ENCODE measurements at places on chromosomes 13 and 19. TPM values are rescaled to one million over a fixed set of nuclear protein-coding genes. Genes with fewer than 3 reads are reported as not detected.
A peak's percentile ranks its signal among the peaks of the same experiment; 100 is the strongest.

DNA sequence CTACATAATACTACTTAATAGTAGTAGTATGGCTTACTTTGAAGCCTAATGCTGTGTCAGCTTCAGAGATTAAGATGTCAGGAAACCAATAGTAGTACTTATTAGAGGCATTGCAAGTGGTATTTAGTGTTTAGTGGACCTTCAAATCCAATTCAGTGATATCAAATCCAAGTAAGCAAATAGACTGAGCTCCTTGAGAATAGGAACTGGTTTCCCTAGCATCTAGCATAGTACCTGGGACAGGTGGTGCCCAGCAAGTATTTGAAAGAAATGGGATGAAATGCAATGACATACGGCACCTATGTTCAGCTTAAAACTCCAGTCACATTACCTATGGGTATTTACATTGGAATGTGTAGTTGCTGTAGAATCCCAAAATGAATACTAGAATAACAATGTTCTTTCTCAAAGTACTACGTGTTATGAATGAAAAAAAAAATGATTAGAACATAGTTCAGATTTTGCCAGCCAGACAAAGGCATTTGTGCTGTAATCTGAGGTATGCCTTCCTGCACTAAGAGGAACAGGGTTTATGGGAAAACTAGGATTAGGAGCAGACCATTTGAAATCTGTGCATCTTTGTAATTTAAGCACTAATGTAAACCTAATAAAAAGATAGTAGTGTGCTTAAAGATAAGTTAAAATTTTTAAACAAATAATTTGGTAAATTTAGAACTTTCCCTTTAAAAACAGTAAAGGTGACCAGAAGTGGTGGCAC lies 17.1 kb downstream of the LSM14A start:
- no peak for DNase-seq

DNA sequence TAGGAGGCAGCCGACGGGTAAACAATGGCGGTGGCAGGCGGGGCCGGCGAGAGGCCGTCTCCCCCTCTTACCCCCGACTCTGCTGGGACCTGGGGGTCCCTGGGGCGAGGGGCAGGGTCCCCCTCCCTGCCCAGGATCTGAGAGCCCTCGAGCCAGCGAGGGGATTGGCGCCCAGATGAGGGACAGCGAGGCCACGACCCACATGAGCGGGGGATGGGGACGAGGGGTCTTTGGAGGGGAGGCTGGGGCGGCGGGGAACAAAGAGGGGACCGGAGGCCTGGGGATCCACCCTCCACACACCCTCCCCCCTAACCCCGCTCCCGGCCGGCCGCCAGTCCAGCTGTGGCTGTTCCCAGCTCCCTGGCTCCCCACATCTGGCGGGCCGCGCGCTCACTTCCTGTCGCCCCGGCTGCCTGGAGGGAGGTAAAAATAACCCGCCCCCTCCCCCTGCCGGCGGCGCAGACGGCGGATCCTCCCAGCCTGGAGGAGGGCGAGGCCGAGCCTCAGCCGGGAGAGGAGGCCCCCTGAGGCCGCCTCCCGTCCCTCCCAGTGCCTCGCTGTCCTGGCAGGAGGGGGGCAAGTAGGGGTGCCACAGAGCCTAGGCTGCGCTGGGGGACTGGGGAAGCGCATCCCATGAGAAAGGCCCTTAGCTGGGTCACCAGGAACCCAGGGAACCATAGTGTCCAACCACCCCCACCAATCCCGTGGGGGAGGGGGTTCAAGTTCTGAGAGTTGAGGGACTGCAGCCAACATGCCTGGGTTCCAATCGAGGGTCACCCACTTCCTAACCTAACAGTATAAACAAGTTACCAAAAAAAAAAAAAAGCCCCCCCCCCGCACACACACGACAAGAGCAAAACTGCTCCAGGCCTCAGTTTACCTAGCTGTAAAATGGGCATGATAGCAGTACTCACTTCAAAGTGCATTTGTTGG lies 29.3 kb upstream of the NANOS3 start:
- DNase-seq = peak; percentile 85

DNA sequence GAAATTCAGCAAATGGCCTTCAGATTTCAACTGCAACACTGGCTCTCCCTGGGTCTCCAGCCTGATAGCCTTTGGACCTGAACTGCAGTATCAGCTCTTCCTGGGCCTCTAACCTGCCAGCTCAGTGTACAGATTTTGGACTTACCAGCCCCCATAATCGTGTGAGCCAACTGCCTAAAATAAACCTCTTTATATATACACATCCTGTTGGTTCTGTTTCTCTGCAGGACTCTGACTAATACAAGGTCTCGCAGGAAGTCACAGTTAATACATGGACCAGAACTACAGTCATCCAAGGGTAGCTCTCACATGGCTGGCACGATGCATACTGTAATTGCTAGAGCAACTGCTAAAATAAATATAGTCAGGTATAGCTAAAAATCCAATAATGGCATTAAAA lies 85.1 kb downstream of the KATNAL1 start:
- no peak for DNase-seq

DNA sequence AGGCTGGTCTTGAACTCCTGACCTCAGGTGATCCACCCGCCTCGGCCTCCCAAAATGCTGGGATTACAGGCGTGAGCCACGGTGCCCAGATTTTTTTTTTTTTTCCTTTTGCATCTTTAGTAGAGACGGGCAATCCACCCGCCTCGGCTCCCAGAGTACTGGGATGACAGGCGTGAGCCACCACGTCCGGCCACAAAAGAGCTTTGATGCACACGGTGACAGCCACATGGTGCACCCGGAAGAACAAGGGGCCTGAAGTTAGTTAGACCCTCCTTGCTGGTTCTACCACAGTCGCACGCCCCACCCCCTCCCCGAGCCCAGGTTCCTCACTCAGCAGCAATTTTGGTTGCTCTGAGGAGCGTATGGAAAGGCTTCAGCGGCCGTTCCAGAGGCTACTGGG lies 54.2 kb upstream of the USE1 start:
- DNase-seq = peak; percentile 19

GRCh38 chr13:33179463-33179862 lies 106.1 kb downstream of the STARD13 start:
- DNase-seq = no peak

GRCh38 chr19:51128227-51128626 lies 3.5 kb downstream of the SIGLEC9 start:
- DNase-seq = no peak

DNA sequence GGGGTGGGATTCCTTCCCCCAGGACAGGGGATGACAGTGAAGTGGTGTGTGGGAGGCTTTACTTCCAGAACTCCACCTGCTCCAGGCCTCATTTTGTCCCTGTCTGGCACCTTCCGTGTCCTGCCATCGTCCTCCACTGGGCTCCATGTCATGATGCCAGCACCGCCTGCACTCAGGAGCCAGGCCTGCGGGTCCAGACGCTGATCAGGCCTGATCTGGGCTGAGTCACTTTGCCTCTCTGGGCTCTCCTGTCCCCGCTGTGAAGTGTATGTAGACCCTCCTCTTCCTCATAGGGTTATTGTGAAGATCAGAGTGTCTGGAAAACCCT lies 9.6 kb downstream of the FUZ start:
- DNase-seq = no peak

- peak; percentile 48 for DNase-seq
Observed at GRCh38 chr13:114049026-114049425, 75.2 kb upstream of the C13orf46 start.

GRCh38 chr13:35198613-35199200 lies 256.6 kb downstream of the NBEA start:
- DNase-seq = no peak

GRCh38 chr13:43514311-43514710 lies 272.5 kb downstream of the ENOX1 start:
- no peak for DNase-seq

DNA sequence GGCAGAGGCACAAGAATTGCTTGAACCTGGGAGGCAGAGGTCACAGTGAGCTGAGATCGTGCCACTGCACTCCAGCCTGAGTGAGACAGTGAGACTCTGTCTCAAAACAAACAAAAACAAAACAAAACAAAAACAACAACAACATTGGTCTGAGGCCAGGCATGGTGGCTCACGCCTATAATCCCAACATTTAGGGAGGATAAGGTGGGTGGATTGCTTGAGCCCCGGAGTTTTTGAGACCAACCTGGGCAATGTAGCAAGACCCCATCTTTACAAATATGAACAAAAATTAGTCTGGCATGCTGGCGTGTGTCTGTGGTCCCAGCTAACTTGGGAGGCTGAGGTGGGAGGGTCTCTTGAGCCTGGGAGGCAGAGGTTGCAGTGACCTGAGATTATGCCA lies 16.0 kb upstream of the NWD1 start:
- DNase-seq = no peak

DNA sequence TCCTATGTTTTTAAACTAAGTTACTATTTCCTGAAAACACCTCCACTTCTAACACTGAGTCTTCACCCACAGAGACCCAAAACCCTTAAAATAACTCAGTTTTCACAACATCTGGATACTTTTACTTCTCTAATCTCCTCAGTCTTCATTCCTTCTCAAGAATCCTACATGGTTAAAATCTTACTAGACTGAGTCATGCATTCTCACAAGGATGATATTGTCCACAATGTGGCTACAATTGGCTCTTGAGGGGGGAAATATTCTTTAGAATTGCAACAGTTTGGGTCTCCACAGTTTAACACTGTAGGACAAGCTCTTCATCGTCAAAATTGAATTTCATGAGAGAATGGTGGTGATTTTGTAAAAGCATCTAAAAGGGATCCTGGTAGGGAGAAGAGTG lies 397.1 kb downstream of the SLITRK5 start:
- no peak for DNase-seq

GRCh38 chr19:18491995-18492953 lies 29.6 kb downstream of the ELL start:
- DNase-seq = no peak

GRCh38 chr19:35106898-35107541 lies 8.6 kb upstream of the FXYD3 start:
- DNase-seq = no peak

DNA sequence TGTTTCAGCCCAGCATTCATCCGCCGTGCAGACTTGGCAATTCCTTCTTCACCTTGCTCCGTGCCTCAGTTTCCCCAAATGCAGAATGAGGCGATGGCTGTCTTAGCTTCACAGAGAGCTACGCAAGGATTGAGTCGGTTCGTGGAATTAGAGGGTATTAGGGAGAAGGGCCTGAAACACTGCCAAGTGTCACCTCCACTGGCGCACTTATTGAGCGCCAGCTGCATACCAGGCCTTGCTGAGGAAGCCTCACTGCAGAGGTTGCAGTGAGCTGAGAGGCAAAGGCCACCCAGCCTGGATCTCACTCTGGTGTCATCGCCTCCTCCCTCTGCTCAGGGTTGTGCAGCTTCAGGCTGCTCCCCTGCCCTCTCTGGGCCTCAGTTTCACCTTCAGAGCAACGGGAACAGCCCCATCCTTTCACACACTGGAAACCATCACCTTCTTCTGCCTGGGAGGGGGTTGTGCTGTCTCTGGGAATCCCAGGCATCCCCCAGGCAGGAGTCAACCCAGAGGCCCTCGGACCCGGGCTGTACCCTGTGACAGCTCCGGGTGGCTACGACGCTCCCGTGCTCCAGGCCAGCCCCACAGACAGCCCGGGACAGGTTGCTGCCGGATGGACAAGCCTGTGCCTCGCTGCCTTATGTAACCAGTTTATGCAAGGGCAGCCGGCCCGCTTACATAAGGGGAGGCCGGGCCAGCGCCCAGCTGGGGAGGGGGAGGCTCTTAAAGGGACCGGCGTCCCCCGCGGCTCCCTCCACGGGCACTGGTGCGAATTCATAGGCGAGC lies 31.9 kb downstream of the NFIC start:
- DNase-seq = no peak

DNA sequence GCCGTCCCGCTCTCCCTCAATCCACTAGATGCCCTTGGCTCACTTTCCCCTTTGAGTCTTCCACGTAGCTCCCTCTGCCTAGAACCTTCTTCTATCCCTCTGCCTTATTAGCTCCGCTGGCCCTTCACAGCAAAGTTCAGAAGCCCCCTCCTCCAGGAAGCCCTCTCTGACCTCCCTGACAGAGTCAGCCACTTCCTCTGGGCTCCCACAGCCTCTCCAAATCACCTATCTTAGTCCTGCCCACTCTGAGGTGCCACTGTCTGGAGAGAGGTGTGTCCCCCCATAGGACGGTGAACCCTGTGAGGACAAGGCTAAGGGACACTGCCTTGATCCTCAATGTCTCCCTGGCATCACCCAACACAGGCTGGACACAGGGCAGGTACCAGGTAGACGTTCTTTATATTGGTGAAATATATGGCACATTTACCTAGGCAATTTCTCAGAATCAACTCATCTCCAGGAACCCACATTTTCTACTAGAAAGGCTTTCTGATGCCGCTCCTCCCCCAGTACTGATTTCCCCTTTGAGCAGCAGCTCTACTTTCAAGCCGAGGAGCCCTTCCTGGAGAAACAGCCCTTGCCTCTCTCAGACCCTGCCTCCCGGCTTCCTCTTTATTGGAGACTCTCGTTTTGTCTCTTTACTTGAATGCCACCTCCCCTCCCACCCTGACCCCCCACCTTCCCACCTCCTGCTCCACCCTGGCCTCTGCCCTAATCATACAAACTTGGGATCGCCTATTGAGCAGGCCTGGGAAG lies 3.4 kb upstream of the TGFB1 start:
- DNase-seq = no peak

- DNase-seq = no peak
Observed at GRCh38 chr13:80884056-80884785, 543.3 kb upstream of the SPRY2 start.

GRCh38 chr13:33764716-33765115 lies 53.2 kb upstream of the RFC3 start:
- DNase-seq = no peak

DNA sequence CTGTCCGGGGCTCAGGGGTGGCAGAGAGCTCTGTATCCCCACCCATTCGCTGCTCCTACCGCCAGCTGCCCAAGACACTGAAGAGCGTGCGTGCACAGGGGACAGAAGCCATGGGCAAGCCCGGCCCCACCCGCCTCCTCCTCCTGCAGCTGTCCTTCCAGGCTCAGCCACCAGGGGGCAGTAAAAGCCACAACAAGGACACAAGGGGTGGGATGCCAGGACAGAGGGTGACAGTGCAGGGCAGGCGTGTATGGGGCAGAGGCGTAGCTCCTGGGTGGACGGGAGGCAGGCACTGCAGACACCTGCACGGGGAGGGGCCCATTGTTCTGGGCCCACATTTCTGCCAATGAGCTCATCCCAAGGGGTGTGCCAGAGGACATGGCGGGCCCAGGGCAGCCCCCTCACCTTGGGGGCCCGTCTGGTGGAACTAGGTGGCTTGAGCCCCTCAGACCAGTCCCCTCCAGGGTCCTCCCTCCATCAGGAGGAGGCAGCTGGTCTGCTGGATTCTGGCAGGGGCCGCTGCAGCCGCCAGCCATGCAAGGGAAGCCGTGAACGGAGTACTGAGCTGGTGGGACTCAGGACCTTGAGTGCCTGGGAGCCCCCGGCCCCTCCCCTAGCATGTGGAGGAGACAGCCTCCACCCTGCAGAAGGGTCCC lies 61.2 kb downstream of the MLLT1 start:
- DNase-seq = peak; percentile 70

- DNase-seq = no peak
Observed at GRCh38 chr19:18596752-18597157, 8.2 kb downstream of the REX1BD start.

The HOOK2 gene
- 11.4 TPM for total RNA-seq

The CYP2A6 gene
- not detected for total RNA-seq

The PSG11 gene
- total RNA-seq = not detected

The OSCAR gene
- 0.35 TPM for total RNA-seq
